Fibroblast of skin of left biceps (primary cell): ENCODE measurements at places on chromosomes 16 and 17.

DNA sequence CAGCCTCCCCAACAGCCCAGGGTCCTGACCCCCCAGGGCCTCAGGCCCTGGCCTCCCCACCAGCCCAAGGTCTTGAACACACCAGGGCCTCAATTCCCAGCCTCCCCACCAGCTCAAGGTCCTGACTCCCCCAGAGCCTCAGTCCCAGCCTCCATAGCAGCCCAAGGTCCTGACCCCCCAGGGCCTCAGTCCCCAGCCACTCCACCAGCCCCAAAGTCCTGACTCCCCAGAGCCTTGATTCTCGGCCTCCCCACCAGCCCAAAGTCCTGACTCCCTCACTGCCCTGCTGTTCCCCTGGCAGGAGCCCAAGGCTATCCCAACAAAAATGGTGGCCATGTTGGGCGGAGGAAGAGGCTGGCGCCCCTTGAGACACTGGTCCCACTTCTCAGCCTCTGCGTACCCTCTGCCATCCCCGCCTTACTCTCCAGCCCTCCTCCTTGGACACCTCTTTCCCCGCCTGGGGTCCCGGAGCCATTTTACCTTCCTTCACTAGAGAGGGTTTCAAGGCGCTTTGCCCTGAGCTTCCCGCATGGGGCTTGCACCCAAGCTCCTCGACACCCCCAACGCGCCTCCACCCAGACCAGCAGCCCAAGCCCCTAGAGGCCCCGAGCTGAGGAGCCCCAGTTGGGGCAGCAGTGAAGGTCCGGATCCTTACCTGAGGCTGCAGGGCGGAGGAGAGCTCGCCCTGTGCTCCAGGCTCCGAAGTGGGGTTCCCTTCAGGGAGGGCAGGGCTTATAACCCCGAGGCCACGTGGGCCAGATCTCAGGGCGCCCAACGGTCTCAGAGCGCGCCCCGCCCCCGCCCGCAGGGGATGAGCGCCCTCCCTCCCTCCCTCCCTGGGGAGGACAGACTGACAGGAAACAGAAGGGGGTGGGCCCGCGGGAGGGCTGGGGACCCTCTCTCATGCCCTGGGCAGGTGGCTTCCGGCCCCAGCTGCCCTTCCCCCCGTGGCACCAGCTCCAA is 3.5 kb upstream of the TSPOAP1 start:
- no peak for DNase-seq

DNA sequence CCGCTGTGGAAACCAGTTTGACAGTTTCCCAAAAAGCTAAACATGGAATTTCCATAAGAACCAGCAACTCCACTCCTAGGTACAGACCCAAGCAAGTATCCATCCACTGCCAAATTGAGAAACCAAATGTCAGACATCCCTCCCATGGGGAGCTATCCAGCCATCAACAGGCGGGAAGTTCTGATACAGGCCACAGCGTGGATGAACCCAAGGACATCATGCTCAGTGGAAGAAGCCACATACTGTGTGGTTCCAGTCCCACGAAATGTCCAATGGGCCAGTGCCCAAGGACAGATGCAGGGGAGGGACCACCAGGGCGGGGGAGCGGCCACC is 12.6 kb upstream of the BAIAP2 start:
- DNase-seq: no peak

DNA sequence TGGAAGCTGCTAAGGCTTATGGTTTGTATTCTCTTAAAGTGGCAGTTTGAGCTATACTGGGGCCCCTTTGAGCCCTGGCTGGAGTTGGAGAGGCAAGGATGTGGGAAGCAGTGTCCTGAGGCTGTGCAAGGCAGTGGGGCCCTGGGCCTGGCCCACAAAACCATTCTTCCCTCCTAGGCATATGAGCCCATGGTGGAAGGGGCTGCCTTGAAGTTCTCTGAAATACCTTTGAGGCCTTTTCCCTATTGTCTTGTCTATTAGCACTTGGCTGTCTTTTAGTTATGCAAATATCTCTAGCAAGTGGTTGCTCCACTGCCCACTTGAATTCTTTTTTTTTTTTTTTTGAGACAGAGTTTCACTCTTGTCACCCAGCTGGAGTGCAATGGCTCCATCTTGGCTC is 119.2 kb downstream of the PCTP start:
- no peak for DNase-seq

DNA sequence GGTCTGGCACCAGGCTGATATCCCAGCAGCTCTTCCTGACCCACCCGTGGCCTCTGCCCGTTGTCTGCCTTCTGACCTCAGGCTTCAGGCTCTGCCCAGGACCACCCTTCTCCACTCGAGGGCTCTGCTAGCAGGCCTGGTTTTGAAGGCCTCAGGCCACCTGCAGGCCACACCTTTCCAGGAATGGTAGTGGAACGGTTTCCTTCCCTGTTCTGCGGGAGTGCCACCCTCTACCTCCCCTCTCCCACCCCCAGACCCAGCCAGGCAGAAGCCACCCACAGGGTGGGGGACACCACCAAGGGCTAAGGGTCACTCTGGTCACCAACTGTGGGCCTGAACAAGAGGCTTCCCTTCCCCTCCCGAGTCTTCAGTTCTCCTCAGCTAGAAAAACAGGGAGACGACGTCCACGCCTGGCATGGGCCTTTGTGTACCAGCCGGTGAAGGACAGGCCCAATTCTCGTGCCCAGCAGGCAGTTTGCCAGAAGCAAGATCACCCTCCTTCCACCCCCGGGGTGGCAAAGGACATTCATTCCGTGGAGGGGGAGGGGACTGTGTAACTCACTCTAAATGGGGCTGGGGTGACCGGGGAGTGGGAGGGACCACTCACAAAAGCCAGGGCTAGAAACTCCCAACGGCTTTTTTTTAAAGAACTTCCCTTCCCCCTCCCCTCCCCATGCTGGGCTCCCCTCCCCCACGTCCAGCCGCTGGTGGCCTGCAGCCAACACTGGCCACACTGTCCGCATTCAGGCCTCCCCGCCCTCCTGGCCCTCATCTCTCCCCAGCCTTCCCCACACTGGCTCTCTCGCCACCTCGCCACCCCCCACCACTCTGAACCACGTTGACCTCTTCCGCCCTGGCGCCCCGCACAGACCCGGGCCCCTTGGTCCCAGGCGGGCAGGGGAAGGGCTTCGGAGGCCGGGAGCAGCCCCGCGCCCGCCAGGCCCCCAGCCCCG is 7.7 kb downstream of the CBX4 start:
- no peak for DNase-seq

- no peak for DNase-seq
These were observed 4.1 kb downstream of the FOXJ1 start for GRCh38 chr17:76137001-76137350.

GRCh38 chr17:30249460-30249859 is 14.0 kb upstream of the SLC6A4 start:
- DNase-seq: no peak

GRCh38 chr16:53090591-53091411 is 36.0 kb downstream of the CHD9 start:
- DNase-seq: peak; percentile 99

- DNase-seq: no peak
These were observed at the start of gene TPPP3 for GRCh38 chr16:67393111-67393787. TSS of gene TPPP3 (minus strand) at chr16:67393498. CDS start at chr16:67391111, 2,387 bp downstream.

- no peak for DNase-seq
These were observed 11.1 kb upstream of the FUS start for GRCh38 chr16:31168848-31169247.

GRCh38 chr17:76271669-76272540 is 6.8 kb downstream of the UBALD2 start:
- no peak for DNase-seq

- DNase-seq: no peak
These were observed 440.1 kb downstream of the RBFOX1 start for GRCh38 chr16:7772722-7773121.

DNA sequence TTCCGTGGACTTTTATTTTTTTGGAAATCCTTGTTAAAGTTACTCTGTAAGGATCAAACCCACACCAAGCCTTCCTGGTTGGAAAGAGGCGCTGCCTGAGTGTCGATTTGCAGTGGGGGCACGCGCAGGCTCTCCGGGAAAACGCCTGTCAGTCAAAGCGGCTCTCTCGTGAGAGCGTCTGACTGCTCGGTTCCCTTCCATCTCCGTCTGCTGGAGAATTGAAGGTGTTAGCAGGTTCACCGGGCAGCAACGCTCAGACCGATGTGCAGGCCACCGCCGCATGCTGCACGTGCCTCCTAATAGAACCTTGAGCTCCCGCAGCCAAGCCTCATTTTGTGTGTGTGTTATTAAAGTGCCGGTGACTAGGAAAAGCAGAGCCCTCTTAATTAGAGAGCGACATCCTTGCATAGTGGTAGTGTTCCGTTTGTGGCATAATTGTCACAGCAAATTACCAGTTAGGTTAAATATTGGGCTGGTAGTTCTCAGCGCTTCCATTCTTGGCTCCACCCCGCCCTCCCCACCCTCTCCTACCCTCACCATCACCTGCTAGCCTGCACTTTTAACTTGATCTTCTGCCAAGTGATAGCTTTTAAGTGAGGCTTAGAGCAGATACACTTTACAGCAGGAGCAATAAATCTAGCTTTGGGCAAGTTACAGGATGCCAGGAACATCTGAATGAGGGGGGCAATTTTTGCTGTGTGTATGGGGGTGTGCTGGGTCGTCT is 75.5 kb downstream of the RPA1 start:
- DNase-seq: no peak

DNA sequence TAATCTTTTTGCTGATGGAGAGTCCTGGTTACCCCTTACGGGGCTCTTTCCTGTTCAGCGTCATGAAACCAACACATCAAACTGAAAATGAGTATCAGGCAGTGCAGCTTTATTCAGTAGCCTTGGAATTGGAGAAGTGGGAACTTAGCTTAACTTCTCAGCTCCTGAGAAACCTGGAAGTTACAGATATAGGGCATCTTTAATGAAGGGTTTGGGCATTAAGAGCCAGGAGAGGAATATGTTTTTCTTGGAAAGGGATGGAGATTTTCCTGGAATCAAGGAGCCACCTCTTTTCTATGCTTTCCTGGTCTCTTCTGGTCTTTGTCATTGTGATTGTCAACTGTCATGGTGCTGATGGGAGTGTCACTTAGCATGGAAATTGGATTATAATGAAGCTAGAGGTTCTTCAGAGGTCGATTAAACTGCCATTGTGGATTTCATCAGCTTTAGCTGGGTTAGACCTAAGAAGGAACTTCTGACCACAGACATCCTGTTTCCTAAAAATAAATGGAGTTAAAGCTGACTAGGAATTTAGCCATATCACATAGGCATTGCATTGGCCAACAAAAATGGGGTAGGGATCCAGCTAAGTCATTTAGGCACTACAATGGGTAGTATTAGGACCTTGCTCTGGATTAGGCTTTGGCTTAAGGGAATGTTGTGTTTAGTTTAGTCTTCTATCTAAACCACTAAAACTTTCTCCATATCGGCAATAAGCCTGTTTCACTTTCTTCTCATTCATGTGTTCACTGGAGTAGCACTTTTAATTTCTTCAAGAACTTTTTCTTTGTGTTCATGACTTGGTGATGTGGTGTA is 186.4 kb downstream of the BCAS3 start:
- DNase-seq: no peak

- no peak for DNase-seq
These were observed 30.2 kb downstream of the BMERB1 start for GRCh38 chr16:15464401-15465186.

GRCh38 chr17:40170325-40170724 is 6.9 kb upstream of the RAPGEFL1 start:
- DNase-seq: no peak

- no peak for DNase-seq
These were observed 9.8 kb downstream of the OTOP3 start for GRCh38 chr17:74945543-74945942.

DNA sequence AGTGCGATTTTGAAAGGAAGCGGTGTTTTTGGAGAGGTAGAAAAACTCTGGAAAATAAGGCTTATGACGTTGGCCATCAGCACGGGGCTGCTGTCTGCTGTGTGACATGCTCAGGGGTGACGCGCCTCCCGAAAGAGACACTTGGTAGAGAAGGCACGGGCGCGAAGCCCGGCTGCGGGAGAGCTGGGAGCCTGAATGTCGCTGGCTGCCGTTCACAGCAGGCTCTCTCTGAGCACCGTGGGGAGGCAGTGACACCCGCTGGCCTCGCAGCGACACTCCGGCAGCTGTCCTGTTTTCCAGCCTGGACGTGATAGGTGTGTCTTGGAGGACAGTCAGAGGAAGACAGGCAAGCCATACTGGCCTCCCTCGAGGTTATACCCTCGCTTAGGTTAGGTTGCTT is 759.1 kb upstream of the RBFOX1 start:
- no peak for DNase-seq

DNA sequence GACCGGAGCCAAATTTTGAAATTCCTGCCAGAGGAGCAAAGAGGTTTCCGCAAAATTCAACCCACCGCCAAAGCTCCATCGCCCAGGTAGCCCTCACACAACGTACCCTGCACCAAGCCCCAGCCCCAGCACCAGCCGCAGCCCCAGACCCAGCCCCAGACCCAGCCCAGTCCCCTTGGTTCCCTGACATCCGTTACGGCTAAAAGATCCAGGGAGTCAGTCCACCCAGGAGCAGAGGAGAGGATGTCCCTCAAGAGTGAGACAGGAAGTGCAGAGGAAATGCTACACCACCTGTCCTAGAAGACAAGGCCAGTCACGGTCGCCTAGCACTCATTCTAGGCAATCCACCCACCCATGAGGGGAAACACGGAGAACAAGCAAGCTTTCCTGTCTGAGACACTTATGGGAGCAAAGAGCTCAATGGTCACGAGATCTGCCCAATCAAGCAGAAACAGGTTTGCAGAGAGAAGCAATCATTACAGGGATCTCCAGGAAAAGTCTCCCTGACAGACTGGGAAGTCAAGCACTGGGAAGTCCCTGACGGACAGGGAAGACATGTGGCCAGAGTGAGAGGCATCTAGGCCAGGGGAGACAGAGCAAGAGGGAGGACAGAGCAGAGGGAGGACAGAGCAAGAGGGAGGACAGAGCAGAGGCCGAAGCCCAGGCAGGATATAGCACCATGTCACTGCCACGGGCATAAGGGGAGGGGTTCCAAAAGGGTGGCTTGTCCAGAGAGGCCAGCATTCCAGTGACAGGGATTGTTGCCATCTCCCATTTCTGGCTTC is 15.0 kb upstream of the KCNJ18 start:
- no peak for DNase-seq

- no peak for DNase-seq
These were observed 575.8 kb downstream of the TOX3 start for GRCh38 chr16:51971184-51971583.

- DNase-seq: no peak
These were observed 6.2 kb downstream of the NACA2 start for GRCh38 chr17:61584866-61585265.

DNA sequence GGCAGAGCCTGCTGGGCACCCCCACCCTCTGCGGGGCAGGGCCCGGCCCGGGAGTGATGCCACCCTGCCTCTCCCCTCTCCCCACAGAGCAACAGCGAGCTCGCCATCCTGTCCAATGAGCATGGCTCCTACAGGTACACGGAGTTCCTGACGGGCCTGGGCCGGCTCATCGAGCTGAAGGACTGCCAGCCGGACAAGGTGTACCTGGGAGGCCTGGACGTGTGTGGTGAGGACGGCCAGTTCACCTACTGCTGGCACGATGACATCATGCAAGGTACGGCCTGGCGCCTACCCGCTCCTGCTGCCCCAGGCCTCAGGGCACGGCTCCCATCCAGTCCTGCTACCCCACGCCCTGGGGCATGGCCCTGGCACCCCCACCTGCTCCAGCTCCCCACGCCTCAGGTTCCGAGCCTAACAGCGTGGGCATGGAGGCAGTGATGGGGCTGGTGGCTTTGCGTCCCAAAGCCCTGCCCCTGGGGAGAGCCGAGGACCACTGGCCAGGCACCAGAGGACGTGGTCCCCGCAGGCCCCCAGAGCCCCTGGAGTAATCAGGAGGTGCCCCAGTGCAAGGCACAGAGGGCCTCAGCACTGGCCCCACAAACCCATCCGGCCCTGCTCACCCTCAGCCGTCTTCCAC is 38.4 kb downstream of the TSC2 start:
- DNase-seq: no peak
